ENCODE measurements at places on chromosomes 12 and 14.

GRCh38 chr12:84506282-84506681 lies 406.3 kb downstream of the SLC6A15 start:
- DNase-seq: no peak

- no peak for DNase-seq
These were observed 422.1 kb downstream of the RPS29 start for GRCh38 chr14:49164074-49164473.

DNA sequence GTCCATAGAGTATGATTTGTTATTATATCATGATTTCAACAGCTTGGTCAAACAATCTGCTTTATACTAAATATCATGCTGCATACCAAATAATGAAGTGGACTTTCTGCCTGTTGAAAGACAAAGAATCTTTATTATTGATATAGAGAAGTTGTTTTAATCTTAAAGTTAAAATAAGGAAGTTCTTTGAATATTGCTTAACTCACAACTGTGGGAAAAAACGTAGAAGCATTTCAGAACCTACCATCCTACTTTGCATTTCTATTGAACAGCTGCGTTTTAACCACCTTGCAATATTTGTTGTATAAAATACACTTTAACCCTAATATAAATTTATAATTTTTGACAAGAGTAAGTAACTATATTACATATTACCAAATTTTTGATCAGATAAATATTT lies 22.9 kb upstream of the ARL1 start:
- DNase-seq: no peak

DNA sequence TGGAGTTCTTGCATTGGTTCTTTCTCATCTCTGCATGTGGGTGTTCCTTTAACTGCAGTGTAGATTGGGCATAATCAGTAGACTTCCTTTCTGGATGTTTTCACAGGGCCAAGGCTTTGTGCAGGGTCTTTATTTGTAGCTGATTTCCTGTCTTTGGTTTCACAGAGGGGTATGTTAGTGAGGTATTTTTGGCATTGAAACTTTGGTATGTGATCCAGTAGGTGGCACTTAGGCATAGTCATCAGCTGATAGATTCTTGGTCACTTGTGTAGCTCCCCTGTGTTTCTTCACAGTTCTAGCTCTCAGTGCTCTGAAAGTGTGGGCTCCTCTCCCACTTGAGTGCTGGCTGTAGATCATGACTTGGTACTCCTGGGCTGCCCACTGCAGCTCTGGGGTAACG lies 52.7 kb upstream of the LMO3 start:
- DNase-seq: no peak

DNA sequence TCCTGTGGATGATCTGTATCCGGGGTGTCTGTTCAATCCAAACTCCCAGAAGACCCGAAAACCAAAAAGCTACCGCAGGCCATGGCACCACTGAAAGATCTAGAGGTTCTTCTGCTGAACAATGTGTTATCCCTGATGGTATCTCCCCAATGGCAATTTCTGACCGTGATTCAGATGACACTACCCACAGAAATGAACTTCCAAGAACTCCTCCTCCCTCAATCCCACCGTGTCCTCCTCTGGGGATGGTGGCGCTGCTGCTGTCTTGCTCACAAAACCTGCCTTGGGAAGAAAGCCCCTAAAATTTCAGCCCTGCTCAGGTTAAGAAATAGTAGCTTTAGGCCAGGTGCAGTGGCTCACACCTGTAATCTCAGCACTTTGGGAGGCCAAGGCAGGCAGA lies 7.8 kb downstream of the CRACR2A start:
- DNase-seq: no peak

GRCh38 chr12:127223731-127224130 lies 1043.2 kb upstream of the TMEM132C start:
- no peak for DNase-seq

- no peak for DNase-seq
These were observed 33.3 kb downstream of the TDG start for GRCh38 chr12:103998976-103999375.

DNA sequence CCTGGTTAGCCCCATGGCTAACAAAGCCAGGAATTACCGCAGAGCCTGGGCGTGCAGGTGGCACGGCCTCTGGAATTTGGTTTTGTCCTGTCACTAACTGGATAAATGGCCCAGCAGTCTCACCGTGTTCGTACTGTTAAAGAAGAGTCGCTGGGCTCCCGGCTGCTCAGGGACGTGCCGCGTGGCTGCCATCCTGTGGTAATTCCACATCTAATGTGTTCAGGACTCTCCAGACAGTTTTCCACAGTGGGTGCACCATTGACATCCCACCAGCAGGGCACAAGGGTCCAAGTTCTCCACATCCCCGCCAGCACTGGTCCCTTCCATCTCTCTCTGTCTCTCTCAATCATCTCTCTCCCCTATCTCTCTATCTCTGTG lies 19.6 kb downstream of the NOC4L start:
- no peak for DNase-seq

GRCh38 chr12:80415466-80415865 lies 28.6 kb upstream of the PTPRQ start:
- no peak for DNase-seq

GRCh38 chr14:67962215-67962644 lies 142.7 kb downstream of the RAD51B start:
- DNase-seq: no peak

- DNase-seq: no peak
These were observed 23.4 kb upstream of the NR2C1 start for GRCh38 chr12:95096852-95097251.

GRCh38 chr12:54020591-54021405 lies 7.4 kb upstream of the HOXC6 start:
- no peak for DNase-seq
